ENCODE measurements at places on chromosomes 4 and X.

- peak; percentile 9 for DNase-seq
These were observed 111.7 kb downstream of the AMER1 start for GRCh38 chrX:64093761-64094160.

GRCh38 chr4:145583191-145584055 lies 35.8 kb upstream of the MMAA start:
- DNase-seq: no peak

GRCh38 chr4:103493450-103494159 lies 226.2 kb downstream of the TACR3 start:
- DNase-seq: no peak

GRCh38 chrX:7184816-7185215 lies 36.9 kb upstream of the PUDP start:
- no peak for DNase-seq

GRCh38 chrX:94058728-94059382 lies 384.8 kb downstream of the FAM133A start:
- DNase-seq: peak; percentile 5

GRCh38 chrX:152528193-152528592 lies 77.1 kb upstream of the GABRA3 start:
- no peak for DNase-seq

- DNase-seq: peak; percentile 6
These were observed 26.7 kb downstream of the SH3RF1 start for GRCh38 chr4:169243825-169244609.

GRCh38 chr4:44771789-44772188 lies 45.4 kb upstream of the GNPDA2 start:
- no peak for DNase-seq

- no peak for DNase-seq
These were observed 33.2 kb downstream of the AWAT2 start for GRCh38 chrX:70016513-70016912.

DNA sequence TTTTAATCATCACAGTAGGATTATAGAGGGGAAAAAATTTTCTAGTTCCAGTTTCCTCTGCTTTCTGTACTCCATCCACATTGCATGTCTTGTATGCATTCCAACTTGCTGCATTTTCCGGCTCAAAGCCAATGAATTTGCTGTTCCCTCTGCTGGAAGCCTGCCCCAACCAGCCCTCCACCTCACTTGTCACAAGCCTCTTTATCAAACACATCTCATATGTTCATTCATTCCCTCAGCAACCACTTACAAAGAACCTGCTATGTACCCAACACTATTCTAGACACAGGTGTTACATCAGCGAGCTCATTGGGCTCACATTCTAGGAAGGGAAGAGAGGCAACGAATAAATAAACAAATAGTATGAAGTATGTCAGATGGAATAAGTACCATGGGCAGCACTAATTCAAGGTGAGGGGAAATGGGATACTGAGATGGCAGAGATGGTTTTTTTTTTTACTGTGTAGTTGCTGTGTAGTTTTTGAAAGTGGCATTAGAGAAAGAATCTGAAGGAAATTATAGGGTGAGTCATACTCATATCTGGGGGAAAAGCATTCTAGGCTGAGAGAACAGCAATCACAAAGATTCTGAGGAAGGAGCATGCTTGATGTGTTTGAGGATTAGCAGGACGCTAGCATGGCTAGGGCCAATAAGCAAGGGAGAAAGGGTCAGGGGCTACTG lies 332.5 kb downstream of the PDGFC start:
- DNase-seq: no peak

DNA sequence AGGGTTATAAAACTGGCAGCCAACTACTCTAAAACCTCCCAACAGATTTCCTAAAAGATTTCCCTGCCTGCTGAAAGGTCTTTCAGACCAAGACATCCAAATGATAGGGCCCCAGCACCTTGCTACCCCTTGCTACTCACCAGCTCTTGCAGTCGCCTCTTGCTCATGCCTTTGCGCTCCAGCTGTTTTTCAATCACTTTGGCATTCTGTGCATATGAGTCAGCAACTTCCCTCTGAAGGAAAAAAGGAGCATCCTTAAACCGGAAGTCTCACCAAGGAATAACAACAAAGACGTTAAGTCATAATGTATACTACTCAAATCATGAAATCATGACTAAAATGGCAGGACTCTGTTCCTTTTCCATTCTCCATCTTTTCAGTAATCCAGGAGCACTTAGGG lies 24.0 kb downstream of the STEEP1 start:
- DNase-seq: no peak

All from NB4 (cell line).